ENCODE measurements at places on chromosomes 4 and X.

- no peak for DNase-seq
These were observed 233.6 kb downstream of the EVC2 start for GRCh38 chr4:5474756-5475155.

DNA sequence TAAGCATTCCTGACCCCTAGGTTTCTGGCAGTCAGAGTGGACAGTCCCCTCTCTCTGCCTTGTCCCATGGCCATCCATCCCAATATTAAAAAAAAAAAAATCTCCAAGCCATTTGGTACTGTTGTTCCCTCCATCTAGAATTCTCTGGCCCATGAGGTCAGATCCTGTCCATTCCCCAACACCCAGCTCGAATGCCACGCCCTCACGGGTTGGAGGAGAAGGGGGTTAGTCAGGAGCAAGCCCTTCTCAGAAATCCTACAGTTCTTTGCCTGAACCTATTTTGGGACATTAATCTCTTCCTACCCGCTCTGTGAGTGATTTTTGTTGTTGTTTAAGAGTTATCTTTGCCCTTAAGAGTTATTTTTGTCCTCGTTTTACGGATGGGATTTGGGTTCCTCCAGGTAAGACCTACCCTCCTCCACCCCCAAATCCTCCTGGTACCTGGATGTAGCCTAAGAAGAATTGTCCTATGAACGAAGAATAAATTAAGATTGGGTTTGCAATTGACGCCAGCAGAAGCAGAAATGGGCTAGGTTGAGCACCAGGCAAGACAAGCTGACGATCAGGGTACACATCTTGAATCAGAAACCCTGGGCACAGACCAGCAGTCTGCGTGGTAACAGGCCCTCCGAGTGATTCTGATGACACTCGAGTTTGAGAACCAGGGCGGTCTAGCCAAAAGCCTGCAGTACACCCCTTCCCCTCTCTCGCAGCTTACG lies 977 bp downstream of the RNF175 start:
- no peak for DNase-seq

DNA sequence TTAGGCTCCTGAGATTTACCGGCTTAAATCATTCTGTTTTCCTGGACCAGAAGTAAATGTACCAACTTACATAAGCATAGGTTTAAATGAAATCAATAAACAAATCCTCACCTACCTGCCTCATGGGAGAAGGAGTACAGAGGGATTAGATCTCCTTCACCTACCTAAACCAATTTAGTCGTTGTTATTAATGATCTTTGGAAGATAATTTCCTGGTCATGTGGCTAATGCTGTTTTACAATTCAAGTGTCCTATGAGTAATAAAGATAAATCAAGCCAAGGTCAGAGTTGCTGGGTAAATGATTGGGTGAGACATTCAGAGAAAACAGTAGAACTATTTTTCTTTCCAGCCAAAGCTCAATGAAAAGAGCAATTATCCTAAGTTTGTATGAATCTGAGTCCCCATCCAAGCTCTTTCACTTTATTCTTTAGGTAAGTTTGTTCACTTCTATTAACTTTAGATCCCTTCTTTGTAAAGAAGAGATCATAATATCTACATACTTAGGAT lies 423.0 kb upstream of the FAM241A start:
- no peak for DNase-seq

GRCh38 chr4:121958777-121959176 lies 6.9 kb upstream of the TRPC3 start:
- no peak for DNase-seq

- peak; percentile 30 for DNase-seq
These were observed 1276.1 kb downstream of the PCDH7 start for GRCh38 chr4:31995943-31996901.

DNA sequence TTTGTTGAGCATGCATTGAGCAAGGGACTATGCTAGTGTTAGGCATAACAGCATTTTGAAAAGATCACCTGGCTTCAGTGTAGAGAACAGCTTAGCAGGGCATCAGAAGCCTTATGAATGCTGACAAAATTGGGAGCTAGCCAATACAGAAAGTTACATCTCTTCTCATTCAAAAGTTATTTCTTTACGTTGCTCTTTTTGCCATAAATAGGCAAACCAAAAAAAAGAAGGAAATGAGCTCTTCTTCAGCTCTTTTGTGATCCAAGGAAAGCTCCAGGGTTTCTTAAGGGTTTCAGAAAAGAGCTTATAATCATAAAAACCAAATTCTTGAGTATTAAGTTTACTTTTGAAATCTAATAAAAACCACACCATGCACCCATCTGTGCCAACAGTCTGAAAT lies 35.2 kb upstream of the LNX1 start:
- DNase-seq = no peak

DNA sequence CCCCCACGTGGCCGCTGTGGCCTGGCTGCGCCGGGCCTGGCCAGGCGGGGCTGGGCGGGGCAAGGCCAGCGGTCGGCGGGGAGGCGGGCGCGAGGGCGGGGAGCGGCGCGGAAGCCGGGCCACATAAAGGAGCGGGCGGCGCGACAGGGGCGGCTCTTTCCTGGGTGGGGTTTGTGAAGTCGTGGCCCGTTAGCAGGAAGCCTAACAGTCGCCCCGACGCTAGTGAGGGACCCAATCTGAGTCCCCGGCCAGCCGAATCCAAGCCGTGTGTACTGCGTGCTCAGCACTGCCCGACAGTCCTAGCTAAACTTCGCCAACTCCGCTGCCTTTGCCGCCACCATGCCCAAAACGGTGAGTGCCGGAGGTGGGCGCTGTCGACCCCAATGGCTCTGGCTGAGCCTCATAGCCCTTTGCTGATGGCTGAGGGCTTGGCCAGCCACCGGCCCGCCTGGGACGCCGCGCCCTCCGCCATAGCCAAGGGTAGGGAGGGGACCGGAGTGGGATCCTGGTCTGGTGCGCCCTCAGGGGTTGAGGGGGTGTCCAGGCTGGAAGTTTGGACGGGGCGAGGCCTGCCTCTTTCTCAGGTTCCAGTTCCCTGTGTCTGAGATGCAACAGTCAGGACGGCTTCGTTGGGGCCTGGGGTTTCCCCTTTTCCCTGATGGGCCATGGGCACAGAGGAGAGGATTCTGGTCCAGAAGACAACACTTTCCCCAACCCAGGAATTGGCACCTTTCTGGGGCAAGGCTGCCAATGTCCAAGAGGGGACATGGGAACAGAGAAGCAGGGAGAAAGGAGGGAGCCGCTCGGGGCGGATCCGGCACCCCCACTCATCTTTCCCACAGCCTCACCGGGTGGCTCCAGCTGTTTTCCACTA lies at the start of gene MSN:
Gene MSN, plus strand, starts transcription at position 152 of the 874 bp plus-strand sequence. Its CDS starts 188 bp downstream, at position 340.
- peak; percentile 71 for DNase-seq

GRCh38 chr4:15376594-15376993 lies 51.2 kb upstream of the C1QTNF7 start:
- no peak for DNase-seq

DNA sequence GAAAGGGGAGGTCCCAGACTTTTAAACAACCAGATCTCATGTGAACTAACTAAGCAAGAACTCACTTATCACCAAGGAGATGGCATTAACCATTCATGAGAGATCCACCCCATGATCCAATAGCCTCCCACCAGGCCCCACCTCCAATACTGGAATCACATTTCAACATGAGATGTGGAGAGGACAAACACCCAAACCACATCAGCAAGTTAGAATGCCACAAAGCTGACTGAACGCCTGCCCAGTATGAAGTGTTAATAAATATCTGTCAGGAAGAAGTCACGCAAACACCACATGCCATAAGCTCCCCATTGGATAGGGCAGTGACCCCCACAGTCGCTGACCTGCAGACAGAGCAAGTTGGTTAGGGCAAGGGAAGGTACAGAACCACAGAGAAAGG lies 14.3 kb downstream of the SLC10A6 start:
- no peak for DNase-seq
